ENCODE measurements at places on chromosomes 4 and X. TPM values are rescaled to one million over a fixed set of nuclear protein-coding genes. Genes with fewer than 3 reads are reported as not detected.

PACRGL gene
- 21.7 TPM for total RNA-seq

CFAP299 gene
- total RNA-seq: not detected

HELQ gene
- total RNA-seq: 4.4 TPM

ZNF630 gene
- total RNA-seq: 21.3 TPM

XKRX gene
- 0.30 TPM for total RNA-seq

DNA sequence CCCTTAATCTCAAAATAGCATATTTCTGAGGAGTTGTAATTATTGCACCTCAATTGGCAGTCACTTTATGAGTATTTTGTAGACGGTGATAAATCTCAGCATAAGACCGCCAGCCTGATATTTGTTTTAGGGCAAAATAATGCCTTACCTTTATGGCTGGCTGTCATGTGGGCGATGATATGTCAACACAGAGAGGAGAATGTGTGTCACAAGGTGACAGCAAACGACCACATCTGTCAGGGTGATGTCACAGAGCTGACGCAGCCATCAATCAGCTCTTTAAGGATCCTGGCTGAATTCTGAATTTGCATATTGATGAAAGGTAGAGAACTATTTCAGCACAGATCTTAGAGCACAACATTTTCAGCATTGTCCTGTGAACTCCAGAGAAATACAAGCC, 209.7 kb downstream of the CEP135 start:
- DNase-seq: no peak

DNA sequence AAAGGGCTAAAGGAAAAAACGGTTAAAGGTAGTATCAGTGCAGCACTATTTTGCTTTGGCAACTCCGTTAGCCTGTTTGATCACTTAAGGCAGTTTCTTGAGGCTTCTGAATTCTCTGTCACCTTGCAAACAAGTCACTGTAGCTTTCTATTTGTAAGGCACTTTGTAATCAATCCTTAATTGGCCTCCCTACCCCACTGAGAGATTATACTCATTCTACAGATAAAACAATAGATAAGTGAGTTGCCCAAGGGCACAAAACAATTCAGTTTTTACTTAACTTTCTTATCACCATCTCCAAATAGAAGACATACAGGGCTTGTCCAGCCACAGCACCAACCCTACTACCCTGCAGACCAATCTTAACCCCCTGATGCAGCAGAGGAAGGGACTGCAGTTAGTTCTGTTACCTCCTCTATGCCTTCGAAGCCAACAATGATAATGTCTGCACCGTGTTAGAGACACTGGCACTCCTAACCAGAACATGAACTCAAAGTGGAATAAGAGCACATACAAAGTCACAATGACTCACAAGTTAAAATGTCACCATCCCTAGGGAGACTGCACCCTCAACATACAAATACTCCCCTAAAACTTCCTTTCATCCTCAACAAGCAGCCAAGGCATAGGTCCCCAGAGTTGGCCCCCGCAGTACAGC, 1.7 kb downstream of the TMEM185A start:
- DNase-seq: peak; percentile 2

DNA sequence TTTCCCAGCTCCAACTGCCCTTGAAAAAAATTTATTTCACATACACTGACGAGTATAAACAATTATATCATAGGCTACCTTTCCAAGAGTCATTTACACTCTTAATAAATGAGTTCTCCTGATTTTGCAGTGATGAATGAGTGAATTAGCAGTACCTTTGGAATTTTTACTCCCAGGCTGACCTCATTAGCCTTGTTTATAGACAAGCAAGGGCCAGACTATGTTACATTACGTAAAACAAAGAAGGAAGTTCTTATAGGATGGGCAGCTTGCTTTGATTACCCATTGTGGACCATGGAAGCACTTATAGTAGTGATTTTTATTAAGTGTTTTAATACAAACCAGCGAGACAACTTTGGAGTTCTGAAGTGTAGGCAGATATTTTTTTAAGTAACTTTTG, 112.9 kb upstream of the C1QTNF7 start:
- no peak for DNase-seq

GRCh38 chr4:170339522-170339921, 249.8 kb upstream of the AADAT start:
- peak; percentile 50 for DNase-seq

GRCh38 chr4:181933471-181933870, 309.7 kb upstream of the TENM3 start:
- DNase-seq: no peak

DNA sequence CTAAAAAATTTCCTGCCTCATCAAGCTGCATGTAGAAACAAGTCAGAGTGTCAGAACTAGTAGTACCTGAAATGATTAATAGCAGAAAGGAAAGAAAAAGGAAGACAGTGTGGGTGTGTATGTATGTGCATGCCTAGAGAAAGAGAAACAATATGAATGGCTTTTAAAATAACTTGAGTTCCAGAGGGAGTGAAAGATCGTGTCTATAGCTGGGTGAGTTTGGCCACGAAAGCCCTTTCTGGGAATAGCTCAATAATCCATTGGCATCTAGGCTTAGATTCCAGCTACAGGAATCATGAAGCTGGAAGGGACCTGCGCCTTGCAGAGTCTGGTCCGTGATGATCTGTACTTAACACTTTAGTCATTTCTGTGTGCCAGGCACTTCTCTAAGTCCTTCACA, 195.6 kb downstream of the RAPGEF2 start:
- peak; percentile 18 for DNase-seq

- DNase-seq: no peak
Observed at GRCh38 chrX:71609095-71609750, 9.1 kb downstream of the CXCR3 start.

- no peak for DNase-seq
Observed at GRCh38 chr4:71209161-71209560, 129.7 kb upstream of the SLC4A4 start.

DNA sequence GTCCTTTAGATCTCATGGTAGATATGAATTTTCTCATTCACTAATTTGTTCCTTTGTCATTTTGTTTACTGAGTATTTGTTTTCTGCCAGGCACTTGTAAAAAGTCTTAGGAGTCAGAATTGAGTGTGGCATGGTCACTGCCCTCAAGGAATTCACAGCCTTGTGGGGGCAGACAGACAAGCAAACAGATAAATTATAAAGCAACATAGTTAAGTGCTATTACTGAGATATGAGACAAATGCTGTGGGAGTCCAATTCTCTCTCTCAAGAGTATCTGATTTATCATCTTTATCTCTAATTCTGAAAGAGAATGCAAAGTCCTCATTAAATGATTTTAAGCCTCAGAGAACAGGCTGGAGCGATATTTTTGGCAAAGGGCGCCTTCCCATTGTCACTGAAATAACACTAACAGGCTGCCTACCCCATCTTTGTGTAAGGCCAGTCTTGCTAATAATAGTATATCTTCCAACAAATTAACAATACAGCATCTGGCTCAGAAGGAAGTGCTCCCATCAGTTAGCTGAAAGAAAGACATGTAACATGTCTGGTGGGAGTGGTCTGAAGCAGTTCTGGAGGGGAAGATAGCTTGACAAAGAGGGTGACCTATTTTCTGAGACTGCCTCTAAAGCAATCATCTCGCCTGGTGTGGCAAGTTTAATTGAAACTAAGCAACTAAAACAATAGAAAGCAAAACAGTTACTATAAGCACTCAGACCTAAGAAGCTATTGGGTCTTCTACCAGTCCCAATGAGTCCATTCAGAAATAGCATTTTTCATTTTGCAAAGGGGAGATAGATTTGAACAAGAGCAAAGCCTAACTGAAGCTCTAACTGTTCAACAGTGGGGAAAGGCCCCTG, 61.5 kb upstream of the AMOT start:
- no peak for DNase-seq

DNA sequence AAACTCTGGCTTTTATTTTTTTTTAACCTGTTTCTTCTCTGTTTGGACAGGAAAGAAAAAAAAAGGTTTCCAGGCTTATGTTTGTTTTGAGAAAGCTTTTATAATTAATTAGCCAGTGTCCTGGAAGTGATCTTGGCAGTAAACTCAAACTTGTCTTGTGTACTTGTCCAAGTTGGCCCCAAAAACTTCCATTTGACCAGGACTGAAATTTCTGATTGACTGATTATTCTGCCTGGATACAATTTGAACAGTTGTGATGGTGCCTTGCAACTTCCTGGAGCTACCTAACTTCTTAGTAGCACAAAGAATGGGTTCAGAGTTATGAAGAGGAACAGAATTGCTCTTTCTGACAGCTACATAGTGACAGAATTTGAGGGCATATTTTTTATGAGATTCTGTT, 62.0 kb downstream of the SLC4A4 start:
- DNase-seq: no peak

DNA sequence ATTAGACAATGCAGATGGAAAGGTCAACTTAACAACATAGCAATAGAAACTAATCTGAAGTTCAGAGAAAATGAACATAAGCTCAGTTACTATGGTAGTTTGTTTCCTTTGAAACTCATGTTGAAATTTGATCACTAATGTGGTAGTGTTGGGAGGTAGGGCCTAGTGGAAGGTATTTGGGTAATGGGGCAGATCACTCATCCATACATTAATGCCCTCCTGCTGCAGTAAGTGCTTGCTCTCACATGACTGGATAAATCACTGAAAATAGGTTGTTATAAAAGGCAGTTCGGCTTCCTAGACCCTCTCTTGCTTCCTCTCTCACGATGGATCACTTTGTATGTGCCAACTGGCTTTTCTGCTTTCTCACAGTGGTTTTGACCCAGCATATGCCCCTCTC, 567.4 kb upstream of the GALNT7 start:
- peak; percentile 2 for DNase-seq

DNA sequence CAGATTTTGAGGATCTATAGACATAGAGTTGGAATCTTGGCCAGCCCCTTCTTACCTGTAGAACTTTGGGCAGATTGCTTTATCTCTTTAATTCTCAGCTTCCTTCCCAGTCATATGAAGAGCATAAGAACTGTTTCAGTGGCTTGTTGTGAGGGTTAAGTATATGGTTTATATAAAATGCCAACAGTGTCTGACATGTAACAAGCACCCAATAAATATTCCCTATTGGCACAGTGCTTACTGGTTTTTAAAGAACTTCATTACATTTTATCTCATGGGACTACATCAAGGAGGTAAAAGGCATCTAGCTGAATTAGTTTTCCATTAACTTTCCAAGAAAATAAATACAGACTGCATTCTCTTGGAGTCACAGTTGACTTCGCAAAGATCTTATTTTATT, 106.7 kb upstream of the LIMCH1 start:
- no peak for DNase-seq

DNA sequence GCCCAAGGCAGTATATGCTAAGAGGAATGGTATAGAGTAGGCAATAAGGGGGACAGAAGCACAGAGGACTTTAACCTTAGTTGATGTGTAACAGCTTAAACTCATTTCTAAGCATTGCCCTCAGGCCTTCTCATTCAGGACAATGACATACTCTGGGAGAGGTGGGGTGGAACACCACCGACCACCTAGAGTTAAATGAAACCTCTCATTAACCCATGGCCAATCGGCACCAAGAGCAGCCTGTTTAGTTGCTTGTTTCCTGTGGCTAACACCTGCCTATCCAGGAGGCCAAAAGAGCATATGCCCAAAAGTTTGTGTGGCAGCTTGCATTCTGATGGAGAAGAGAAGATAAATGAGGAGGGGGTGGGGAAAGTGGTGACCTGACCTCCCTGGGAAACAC, 88.7 kb upstream of the PLAC1 start:
- DNase-seq: peak; percentile 64
